ENCODE measurements at places on chromosomes 3 and 15. TPM values are rescaled to one million over a fixed set of nuclear protein-coding genes. Genes with fewer than 3 reads are reported as not detected.

Gene ZKSCAN7
- total RNA-seq = 0.77 TPM

Gene TUSC7
- not detected for total RNA-seq

Gene DCLK3
- total RNA-seq = not detected

Gene DPH6
- 11.8 TPM for total RNA-seq

Gene STRIT1
- not detected for total RNA-seq

Gene SHF
- total RNA-seq = 1.1 TPM

Gene EFHB
- total RNA-seq = 0.79 TPM

Gene GOLGA6A
- total RNA-seq = not detected

Gene FRMD4B
- total RNA-seq = 10.5 TPM

Gene CADM2
- total RNA-seq = not detected

Gene ATP13A5
- total RNA-seq = not detected

Gene NRROS
- 25.9 TPM for total RNA-seq

Gene ALDH1A2
- total RNA-seq = not detected

Gene RUVBL1
- total RNA-seq = 45.3 TPM

Gene DNAH12
- 0.05 TPM for total RNA-seq

Gene PLA2G4E
- total RNA-seq = not detected

Gene NEIL1
- total RNA-seq = 16.1 TPM

Gene HAUS2
- 31.5 TPM for total RNA-seq

Gene DIS3L
- total RNA-seq = 30.6 TPM

Gene ROPN1
- not detected for total RNA-seq

Gene IL5RA
- total RNA-seq = not detected

Gene CHRNA5
- total RNA-seq = 1.6 TPM

Gene C3orf85
- total RNA-seq = not detected

Gene ALDH1A3
- total RNA-seq = not detected

Gene DNASE1L3
- not detected for total RNA-seq

Gene ZPLD1
- not detected for total RNA-seq

Gene SPESP1
- 1.0 TPM for total RNA-seq

Gene C2CD4A
- total RNA-seq = not detected

Gene PLCL2
- 48.4 TPM for total RNA-seq

Gene PLA2G4D
- total RNA-seq = not detected

Gene FANCD2OS
- not detected for total RNA-seq

Gene IGDCC3
- total RNA-seq = not detected

Gene ZNF385D
- total RNA-seq = not detected

Gene KNG1
- total RNA-seq = not detected

Gene GAP43
- total RNA-seq = not detected

Gene CISH
- total RNA-seq = 398 TPM

Gene ADAMTSL3
- total RNA-seq = not detected

Gene ZBBX
- total RNA-seq = not detected

Measured in activated naive CD4-positive, alpha-beta T cell treated with anti-CD3 and anti-CD28 coated beads, Interleukin-2, amount 10 ng/mL, durations not matched to agents 5 hours and 36 hours (primary cell).